Ovary (tissue), 10 donors: ENCODE measurements at places on chromosomes 5 and 9. TPM values are rescaled to one million over a fixed set of nuclear protein-coding genes. Genes with fewer than 3 reads are reported as not detected.

The FOXD1 gene
- 0.48 TPM for total RNA-seq

The AHRR gene
- 2.3 TPM for total RNA-seq

The GABRA1 gene
- total RNA-seq: not detected

The SOX30 gene
- 0.12 TPM for total RNA-seq

The PDZD2 gene
- 58.2 TPM for total RNA-seq

The PLEKHG4B gene
- total RNA-seq: 2.0 TPM

The TLR4 gene
- 12.5 TPM for total RNA-seq

The OMD gene
- 32.6 TPM for total RNA-seq

The LCN15 gene
- not detected for total RNA-seq

The TUSC1 gene
- 14.8 TPM for total RNA-seq

DNA sequence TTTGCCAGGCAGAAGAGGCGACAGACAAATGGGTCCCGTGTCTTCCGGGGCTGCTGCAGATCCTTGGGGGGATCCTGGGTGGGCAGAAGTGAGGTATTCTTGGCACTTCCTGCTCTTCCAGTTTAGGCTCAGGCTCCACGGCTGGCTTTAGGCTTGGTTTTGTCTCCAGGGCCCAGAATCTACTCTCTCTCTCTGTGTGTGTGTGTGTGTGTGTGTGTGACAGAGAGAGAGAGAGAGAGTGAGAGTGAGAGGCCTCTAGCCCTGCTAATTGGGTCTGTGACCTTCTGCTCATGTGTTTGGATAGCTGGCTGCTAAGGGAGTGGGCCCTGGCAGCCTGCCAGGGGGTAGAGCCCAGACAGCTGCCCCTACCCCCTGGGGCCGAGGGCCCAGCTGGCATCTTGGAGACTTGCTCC, 39.3 kb downstream of the CRB2 start:
- DNase-seq: no peak

DNA sequence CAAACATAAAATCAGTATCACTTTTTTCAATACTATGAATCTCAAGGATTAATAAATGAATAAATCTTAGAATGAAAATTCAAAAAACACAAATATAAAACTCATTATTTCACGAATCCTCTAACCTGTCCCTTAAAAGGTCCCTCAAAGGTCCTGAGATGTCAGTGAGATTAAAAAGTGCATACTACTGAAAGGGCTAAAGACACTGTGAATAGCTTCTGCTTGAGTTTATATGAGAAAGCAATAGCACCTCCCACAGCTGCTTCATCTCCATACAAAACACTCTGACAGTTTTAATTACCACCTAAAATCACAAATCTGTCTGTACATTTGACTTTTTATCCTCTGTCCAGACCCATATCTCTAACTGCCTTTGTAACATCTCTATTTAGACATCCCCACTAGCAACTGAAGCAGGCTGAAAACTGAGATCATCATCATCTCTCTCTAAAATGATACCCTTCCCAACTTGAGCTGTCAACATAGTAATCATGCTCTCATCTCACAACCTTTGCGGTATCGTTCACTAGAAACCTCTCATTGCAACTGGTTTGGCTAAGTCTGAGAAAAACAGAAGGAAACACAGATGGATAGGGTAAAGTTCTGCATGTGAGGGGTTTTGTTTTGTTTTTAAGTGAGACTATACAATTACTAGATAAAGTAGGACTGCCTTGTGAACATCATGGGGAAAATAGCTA, 56.3 kb downstream of the TBCA start:
- DNase-seq: no peak

GRCh38 chr5:83354958-83355357, 116.6 kb upstream of the VCAN start:
- no peak for DNase-seq

- no peak for DNase-seq
Observed at GRCh38 chr5:82735160-82735789, 341.9 kb downstream of the TMEM167A start.

DNA sequence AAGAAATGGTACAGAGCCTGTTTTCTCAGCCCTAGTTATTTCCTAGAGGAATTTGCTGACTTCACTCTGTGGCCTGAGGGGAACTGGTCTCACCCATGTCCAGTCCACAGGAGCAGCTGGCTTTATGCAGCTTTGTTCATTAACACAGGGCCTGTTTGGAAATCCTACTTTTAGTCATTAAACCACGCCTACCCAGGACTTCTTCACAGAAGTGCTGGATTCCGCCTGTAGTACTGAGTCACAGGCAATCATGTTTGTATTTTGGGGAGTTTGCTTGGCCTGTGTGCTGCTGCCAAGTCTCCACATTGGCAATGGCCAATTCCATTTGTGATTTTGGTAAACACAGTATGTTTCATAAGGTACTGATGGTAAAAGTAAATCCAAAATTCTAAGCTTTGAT, 52.8 kb downstream of the CTNND2 start:
- no peak for DNase-seq

GRCh38 chr5:141747152-141748141, 65.4 kb upstream of the ARAP3 start:
- no peak for DNase-seq

GRCh38 chr5:135877570-135878155, 18.0 kb downstream of the IL9 start:
- no peak for DNase-seq

GRCh38 chr9:128118971-128119665, 8.4 kb downstream of the PTGES2 start:
- DNase-seq: peak; percentile 15

DNA sequence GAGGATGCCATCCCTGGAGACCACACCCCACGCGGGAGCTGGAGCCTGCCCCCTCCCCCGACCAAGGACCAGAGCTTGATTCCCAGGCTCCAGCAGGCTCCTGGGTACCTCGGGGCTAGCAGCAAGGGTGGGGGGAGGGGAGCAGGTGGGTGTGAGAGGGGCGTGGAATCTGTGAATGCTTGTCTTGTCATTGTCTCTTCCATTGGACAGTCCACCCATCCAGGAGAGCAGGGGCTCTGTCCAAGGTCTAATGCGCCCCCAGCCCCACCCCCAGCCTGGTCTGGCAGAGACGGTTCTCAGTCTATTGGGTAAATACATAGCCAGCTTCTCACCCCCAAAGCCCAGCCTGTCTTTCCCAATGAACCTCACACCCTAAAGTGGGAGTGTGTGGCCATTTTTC, 22.8 kb downstream of the URM1 start:
- no peak for DNase-seq

- DNase-seq: no peak
Observed at GRCh38 chr5:140273401-140273877, 29.5 kb downstream of the PFDN1 start.

GRCh38 chr9:656926-657568, 184.4 kb upstream of the DMRT1 start:
- DNase-seq: no peak

DNA sequence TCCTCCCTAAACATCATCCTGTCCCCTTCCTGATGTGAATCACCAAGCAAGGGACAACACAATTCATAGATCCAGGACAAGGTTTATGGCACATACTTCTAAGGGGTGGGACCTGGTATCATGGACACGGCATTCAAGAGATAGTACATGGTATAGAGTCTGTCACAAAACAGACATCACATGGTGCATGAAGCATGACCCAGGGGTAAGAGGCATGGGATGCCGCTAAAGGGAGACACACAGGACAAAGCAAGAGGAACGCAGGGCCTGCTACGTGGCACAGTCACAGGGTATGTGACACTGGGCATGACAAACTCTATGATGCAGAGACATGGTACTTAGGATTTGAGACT, 20.7 kb downstream of the GSN start:
- DNase-seq: no peak

DNA sequence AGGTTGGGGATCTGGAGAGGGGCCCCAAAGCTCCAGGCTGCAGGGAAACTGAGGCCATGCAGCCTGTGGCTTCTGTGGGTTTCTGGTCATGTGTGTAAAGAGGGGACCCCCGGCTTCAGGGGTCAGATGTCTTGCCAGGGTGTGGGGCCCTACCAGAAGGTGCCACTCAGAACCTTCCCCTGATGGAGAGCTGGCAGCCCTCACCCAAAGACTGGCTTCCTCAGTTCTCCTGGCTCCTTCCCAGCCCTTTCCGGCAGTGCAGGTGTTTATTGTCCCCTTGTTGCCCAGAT, 11.6 kb upstream of the LAMC3 start:
- no peak for DNase-seq

GRCh38 chr5:123448017-123448617, 24.9 kb upstream of the CEP120 start:
- DNase-seq: no peak

GRCh38 chr9:130201974-130202373, 29.8 kb downstream of the NCS1 start:
- DNase-seq: no peak

DNA sequence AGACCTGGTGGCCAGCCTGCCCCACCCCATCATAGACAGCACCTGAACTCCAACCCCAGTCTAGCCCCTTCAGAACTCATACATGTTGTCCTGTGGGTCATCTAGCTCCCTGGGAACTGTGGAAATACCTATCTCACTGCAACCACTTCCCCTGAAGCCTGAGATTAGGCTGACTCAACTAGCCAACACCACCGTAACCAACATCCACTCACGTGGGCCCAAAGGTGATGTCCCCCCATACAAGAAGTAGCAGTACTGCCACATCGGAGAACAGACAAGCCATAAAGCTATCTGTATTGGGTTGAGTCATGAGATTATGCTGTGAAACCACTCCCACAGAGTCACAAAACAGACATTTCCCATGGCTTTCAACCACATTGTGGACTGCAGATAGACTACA, 46.6 kb downstream of the OSMR start:
- DNase-seq: no peak

- DNase-seq: peak; percentile 80
Observed at GRCh38 chr9:134475011-134475790, 148.9 kb downstream of the RXRA start.

GRCh38 chr9:134050726-134051125, 17.1 kb downstream of the BRD3 start:
- no peak for DNase-seq

DNA sequence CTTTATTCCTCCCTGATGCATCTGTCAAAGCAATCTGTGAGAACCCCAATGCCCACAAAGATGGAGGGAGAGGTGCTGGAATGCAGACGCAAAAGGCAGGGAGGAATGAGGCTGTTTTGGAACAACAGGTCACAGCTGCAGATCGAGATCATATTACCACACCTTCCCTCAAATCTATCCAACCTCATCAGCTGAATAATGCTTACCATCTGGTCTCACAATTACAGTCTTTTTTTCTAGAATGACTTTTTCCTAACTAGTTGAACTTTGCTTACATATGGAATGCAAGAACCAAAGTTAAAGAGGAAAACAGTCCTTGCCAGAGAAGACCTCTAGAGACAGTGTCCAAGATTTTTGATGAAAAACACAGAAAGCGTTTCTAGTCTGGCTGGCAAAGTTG, 158.1 kb downstream of the LPAR1 start:
- no peak for DNase-seq

DNA sequence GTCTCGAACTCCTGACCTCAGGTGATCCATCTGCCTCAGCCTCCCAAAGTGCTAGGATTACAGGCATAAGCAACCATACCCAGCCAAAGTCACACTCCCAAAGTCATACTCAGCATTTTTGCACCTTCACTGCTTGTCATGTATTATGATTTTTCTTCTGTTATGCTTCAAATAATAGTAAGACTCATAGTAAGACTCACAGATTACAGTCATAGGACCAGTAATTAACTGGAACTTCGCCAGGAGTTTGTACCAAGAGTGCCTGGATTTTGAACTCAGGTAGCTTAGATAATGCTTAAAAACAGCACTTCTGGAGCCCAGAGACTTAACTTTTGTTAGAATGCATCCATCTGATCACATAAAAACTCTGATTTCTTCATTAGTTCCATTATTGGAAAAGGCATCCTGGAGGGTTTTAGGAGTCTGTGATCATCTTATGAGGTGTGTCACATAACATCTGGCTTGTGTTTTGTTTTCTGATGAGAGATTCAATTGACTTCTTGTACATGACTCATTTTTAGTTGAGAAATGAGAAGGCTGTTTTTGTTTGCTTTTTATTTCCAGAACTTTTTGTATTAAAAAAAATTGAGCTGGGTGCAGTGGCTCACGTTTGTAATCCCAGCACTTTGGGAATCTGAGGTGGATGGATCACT, 131.5 kb downstream of the ADAMTS19 start:
- no peak for DNase-seq

- DNase-seq: peak; percentile 8
Observed at GRCh38 chr5:132008163-132008473, 3.3 kb downstream of the ACSL6 start.

DNA sequence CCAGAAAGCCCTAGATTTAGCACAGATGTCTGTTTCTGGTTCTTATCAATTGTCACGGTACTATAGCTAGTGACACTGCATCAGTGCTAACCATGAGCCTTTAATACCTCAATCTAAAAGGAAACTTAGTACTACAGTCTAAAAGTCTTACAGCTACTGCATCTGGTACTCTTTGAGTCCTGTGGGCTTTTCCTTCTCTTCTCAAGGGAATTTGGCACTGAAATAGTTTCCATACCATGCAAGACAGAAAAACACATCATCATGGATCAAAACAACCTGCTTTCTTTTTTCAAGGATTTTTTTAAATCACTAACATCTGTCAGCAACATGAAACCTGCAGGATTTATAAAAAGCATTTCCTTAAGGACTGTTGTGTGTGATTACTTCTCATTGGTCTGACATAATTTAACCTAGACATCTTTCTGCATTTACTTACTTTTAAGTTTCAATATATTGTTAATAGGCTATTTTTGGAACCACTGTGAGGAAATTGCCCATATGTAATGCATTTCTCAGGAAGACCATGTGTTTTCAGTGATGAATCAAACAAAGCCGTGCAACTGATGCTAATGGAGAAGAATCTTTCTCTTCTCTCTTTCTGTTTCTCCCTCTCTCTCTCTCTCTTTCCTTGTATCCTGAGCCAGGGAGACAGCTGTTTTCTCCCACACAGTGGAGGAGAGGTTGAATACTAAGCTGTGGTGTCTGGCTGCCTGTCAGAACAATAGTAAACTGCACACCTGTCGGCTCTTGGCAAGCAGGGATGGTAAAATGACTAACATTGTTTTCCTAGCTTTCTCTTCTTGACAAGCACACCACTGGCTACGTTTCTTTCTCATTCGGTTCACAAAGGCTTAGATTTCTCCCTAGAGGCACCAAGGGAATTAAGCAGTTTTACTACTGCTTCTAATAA, 273.4 kb downstream of the CSNK1G3 start:
- DNase-seq: no peak
